Osteoblast (primary cell): ENCODE measurements at places on chromosomes 3 and 15. TPM values are rescaled to one million over a fixed set of nuclear protein-coding genes. Genes with fewer than 3 reads are reported as not detected.

CILP gene
- total RNA-seq = under 0.01 TPM in 2 replicates

PLAAT1 gene
- under 0.01 TPM in 1 of 2 replicates, not detected in the other for total RNA-seq

GRK7 gene
- total RNA-seq = not detected in 2 replicates

SCAANT1 gene
- total RNA-seq = not detected in 2 replicates

CCDC9B gene
- total RNA-seq = 18.3 and 23.9 TPM in 2 replicates

SIDT1 gene
- under 0.01 TPM in 2 replicates for total RNA-seq

IL5RA gene
- total RNA-seq = not detected in 2 replicates

TMEM158 gene
- 4.7 and 9.0 TPM in 2 replicates for total RNA-seq

SOX14 gene
- total RNA-seq = not detected in 2 replicates
